ENCODE measurements at places on chromosomes 16 and 17. TPM values are rescaled to one million over a fixed set of nuclear protein-coding genes. Genes with fewer than 3 reads are reported as not detected.

DNA sequence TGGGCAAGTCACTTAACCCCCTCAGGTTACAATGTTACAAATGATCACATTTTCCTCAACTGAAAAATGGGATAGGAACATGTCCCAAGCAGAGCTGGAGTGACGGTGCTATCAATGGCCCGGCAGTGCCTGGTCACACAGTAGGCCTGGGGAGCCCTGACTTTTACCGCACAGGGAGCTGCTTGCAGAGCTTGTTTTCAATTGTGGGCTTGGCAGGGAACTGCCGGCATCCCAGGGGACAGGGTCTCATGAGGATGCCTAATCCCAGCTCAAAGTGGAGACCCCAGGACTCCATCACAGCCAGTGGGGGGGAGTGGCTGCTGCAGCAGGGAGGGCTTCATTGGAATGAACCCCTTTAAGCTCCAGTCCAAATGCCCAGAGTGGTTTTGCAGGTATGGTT is 11.4 kb downstream of the SNX20 start:
- no peak for DNase-seq
- H3K4me1 ChIP-seq, result no peaks in the 10 kb centered on the region
- no peaks in the 10 kb centered on the region for H3K36me3 ChIP-seq
- no peak overlapping the region for H3K4me3 ChIP-seq
- no peaks in the 10 kb centered on the region for H3K27me3 ChIP-seq

DNA sequence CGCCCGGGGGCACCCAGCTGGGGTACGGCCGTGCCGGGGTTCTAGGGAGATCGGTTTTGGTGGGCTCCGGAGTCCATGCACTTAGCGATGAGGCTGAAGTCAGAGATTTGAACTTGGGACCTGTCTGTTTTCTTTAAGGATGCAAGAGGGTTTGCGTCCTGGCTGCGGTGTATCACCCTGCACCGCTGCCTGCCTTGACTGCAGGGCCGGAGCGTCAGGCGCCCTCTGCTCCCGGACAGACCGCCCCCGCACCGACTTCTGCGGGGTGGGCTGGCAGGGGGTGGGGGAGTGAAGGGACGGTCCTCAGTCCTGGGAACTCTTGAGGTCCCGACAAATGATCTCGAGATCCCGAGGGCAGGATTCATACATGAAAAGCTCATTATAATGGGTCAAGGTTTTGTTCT is 701 bp downstream of the PDP2 start:
- DNase-seq, result no peak
- no peaks in the 10 kb centered on the region for H3K36me3 ChIP-seq
- peaks cover 17% of the 10 kb centered on the region for H3K4me1 ChIP-seq
- H3K4me3 ChIP-seq, result peak overlapping the region; percentile 84
- peak overlapping the region; percentile 64 for H3K27ac ChIP-seq

DNA sequence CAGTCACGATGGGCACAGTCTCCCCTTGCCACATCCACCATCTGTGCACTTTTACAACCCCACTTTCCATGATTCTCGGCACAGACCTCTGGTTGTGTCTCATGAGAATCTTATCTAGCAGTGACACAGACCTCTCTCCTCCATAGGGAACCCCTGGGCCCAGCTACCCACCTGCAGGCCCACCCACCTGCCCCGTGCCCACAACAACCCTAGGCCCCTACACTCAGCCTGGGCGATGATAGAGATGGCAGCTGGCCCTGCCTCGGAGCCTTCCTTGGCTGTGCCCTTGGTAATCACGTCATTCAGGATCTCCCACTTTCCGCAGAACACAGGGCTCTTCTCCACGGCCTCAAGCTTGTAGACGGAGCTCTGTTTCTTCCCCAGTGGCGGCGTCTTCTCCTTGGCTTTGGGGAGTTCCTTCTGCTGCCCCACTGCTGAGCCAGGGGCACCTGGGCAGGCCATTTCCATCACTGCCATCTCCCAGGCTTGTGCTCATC is 26.5 kb downstream of the MAP3K14 start:
- no peak for DNase-seq
- no peak overlapping the region for H3K4me3 ChIP-seq
- no peaks in the 10 kb centered on the region for H3K4me1 ChIP-seq
- no peaks in the 10 kb centered on the region for H3K27me3 ChIP-seq

DNA sequence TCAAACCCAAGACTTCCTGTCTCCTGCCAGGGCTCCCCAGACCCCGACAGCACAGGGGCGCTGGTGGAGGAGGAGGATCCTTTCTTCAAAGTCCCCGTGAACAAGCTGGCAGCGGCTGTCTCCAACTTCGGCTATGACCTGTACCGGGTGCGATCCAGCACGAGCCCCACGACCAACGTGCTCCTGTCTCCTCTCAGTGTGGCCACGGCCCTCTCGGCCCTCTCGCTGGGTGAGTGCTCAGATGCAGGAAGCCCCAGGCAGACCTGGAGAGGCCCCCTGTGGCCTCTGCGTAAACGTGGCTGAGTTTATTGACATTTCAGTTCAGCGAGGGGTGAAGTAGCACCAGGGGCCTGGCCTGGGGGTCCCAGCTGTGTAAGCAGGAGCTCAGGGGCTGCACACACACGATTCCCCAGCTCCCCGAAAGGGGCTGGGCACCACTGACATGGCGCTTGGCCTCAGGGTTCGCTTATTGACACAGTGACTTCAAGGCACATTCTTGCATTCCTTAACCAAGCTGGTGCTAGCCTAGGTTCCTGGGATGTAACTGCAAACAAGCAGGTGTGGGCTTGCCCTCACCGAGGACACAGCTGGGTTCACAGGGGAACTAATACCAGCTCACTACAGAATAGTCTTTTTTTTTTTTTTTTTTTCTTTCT is 8.1 kb downstream of the SERPINF1 start:
- DNase-seq, result no peak
- H3K36me3 ChIP-seq, result no peaks in the 10 kb centered on the region
- no peaks in the 10 kb centered on the region for H3K27me3 ChIP-seq

DNA sequence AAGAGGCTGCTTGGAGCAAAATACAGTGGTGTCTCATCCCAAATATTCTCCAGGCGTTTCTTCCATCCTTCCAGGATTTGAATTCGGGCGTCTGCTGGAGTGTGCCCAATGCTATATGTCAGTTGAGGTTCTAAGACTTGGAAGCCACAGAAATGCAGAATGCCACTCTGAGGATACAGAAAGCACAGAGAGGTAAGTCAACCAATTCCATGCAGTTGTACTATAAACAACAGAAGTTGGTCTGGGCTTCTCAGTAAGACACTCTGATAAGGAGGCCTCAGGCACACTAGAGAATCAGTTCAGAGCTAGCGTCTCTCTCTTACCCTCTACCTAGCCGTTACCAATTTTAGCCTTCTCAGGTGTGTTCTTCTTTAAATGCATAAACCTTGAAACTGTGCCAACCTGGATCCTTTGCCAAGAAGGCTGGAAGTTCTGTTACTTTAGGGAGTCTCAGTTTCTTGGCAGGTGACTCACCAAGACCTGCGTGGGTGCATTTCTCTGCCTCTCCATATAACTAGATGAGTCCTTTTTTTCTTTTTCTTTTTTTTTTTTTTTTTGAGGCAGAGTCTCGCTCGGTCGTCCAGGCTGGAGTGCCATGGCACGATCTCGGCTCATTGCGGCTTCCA is 15.1 kb downstream of the NQO1 start:
- H3K27ac ChIP-seq, result peak overlapping the region; percentile 22
- no peak for DNase-seq
- H3K36me3 ChIP-seq, result peaks cover 3% of the 10 kb centered on the region
- no peaks in the 10 kb centered on the region for H3K27me3 ChIP-seq

- no peaks in the 10 kb centered on the region for H3K27me3 ChIP-seq
- no peak for DNase-seq
- H3K4me3 ChIP-seq, result no peak overlapping the region
- H3K4me1 ChIP-seq, result peaks cover 30% of the 10 kb centered on the region
- no peak overlapping the region for H3K27ac ChIP-seq
Measured at GRCh38 chr17:63832014-63832413, 4.6 kb upstream of the FTSJ3 start.

Gene KRT33B
- not detected for total RNA-seq

Data from sigmoid colon (tissue), 7 donors.